ENCODE measurements at places on chromosomes 7 and 10.

GRCh38 chr7:6248581-6248980 is 23.8 kb downstream of the CYTH3 start:
- DNase-seq = no peak

DNA sequence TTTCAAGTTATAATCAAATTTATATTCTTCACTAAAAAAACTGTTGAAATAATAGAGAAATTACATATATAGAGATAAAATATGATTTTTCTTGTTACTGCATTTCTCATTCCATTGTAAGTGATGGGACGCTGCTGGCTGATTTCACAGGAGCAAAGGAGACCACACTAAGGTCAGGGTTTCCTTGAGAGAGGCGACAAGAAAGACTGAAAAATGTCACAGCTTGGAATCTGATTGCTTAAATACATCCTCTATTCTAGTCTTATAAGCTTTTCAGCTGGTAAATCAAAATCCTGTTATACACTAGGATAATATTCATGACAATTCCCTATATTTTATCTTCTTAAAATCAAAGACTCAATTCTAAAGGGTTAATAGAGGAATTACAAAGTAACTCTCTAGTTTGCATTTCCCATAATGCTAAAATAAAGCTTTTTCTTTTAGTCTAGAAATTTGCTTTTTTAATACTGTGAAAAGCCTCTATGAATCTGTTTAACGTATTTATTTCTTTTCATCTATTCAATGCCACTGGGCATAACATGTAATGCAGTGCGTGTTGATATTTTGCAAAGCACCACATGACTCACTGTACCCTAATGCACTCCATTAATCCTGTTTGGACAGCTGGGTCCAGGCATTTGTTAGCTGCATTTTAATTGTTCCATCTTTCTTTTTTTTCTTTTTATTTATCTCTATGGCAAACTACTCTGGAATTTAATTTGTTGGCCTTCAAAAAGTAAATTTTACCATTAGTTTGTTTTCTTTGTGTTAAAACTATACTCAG is 81.7 kb downstream of the RNF32 start:
- DNase-seq = no peak

GRCh38 chr7:3533040-3533439 is 232.0 kb downstream of the SDK1 start:
- DNase-seq = no peak

DNA sequence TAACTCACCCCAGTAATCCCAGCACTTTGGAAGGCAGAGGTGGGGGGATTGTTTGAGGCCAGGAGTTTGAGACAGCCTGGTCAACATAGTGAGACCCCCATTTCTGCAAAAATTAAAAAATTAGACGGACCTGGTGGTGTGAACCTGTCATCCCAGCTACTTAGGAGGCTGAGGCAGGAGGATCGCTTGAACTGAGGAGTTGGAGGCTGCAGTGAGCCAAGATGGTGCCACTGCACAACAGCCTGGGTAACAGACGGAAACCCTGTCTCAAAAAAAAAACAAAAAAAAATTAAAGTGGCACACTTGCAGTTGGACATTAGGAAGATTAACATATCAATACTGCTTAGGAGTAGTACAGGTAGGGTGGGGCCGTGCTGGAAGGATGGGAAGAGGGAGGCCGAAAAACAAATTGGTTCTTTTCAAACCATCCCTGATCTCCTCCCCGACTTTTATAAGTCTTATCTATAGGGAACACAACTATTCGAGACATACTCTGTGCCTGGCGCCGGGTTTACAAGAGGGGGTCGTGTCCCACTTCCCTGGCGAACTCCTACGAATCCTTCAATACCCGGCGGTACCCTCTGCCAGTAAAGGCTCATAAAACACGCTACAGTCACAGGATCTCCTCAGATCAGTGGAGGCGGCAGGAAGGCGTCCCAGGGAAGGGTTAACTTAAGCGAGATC is 628 bp downstream of the TAF6 start:
- DNase-seq = no peak

- DNase-seq = no peak
Measured at GRCh38 chr7:155398944-155399343, 59.0 kb upstream of the EN2 start.

- no peak for DNase-seq
Measured at GRCh38 chr10:118213436-118213835, 128.7 kb downstream of the FAM204A start.

DNA sequence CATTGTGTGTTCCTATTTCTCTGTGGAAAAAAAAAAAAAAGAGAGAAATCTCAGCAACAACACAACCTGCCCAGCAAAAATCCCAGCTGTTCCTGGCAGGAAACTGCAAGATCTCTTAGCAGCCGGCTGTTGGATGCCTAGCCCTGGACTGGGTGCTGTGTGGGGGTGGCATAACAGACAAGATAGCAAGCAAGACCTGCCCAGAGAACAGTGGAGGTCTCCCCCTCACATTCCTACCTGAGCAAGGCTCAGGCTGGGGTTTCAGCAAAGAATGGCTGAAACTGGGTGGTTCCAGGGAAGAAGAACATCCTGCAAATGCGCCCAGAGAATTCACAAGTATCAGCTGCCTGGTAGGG is 248.8 kb upstream of the ZMIZ1 start:
- DNase-seq = no peak

DNA sequence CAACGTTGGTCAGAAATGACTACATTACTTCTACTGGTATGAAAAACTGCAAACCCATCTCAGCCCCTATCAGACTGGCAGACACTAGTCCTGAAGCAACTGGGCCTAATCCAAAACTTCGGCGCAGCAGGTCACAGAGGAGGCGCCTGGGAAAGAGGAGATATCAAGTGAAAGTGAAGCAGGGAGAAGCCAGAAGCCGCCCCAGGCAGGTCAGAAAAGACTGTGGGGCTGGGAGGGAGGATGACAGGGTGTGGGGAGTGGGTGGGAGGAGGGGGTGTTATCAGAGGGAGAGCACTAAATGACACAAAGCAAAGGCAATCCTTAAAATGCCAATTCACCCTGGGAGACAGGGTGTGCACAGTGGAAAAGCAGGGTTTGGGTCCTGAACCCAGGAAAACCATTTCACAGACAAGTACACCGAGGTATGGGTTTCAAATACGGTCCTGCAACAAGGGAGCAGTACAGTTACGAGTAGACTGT is 731 bp downstream of the CHCHD3 start:
- no peak for DNase-seq

- DNase-seq = peak; percentile 6
Measured at GRCh38 chr10:99993701-99994689, 15.8 kb downstream of the DNMBP start.

GRCh38 chr7:107559864-107560263 is 3.9 kb downstream of the COG5 start:
- DNase-seq = no peak

- no peak for DNase-seq
Measured at GRCh38 chr7:70446448-70447143, 685.3 kb upstream of the GALNT17 start.

DNA sequence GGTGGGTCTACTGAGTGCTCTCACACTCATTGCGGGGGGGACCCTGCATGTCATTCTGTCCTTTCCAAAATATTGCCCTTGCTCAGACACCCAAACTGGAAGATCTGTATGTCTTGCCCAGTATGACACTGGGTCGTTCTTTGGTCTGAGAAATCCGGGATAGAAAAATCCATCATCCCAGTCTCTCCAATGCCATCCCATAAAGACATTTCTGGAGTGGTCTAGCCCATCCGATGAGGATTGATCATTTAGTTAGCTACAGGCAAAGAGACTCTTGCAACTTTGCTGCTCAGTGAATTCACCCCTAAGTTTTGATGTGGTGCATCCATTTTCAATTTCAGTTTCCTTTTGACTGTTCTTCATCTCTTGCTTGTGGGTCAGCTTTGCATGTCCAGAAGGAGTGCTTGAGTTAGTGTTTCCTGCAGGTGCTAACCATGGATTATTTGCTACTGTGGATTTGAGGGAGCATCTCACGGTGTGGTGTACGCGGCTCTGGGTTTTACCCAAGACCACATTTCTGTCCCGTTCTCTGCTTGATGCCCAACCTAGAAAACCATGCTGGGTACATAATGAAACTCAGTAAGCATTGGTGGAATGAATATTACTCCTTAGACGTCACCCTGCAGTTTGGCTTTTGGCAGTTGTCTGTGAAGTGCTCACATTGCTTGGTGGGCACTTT is 247.0 kb upstream of the MKI67 start:
- DNase-seq = no peak

All from T-helper 9 cell (primary cell).